Stimulated activated CD4-positive, alpha-beta T cell treated with anti-CD3 and anti-CD28 coated beads, Interleukin-15, amount 100 ng/mL, for 48 hours (primary cell): ENCODE measurements at places on chromosomes 11 and 22.

DNA sequence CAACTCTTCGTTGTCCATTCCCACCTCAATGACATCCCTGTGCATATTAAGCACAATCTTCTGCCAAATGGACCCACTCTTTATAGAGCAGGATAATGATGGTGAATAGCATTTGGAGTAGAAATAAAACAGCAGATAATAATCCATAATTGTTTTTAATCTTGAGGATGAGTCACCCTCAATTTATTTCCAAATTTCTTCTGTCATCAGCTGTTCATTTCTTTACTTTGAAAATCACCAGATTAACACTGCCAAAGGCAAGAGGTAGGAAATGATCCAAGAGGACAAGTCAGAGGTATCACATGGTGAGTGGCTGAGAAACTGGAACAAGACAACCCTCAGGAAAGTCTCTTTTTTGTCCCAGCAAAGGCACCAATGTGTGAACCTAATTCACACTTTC lies 7.3 kb upstream of the AMBRA1 start:
- no peak for DNase-seq

GRCh38 chr11:914747-915501 lies 4.3 kb upstream of the CHID1 start:
- no peak for DNase-seq

DNA sequence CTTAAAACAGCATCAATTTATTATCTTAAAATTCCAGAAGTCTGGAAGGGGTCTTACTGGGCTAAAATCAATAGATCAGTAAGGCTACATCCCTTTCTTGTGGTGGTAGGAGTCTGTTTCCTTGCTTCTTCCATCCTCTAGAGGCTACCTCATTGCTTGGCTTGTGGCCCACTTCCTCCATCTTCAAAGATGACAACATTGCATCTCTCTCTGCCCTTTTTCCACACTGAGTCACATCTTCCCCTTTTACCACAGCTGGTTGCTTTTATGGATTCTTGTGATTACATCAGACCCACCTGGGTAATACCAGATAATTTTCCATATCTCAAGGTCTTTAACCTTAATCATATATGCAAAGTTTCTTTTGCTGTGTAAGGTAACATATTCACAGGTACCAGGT lies 60.9 kb downstream of the GRIA4 start:
- no peak for DNase-seq

DNA sequence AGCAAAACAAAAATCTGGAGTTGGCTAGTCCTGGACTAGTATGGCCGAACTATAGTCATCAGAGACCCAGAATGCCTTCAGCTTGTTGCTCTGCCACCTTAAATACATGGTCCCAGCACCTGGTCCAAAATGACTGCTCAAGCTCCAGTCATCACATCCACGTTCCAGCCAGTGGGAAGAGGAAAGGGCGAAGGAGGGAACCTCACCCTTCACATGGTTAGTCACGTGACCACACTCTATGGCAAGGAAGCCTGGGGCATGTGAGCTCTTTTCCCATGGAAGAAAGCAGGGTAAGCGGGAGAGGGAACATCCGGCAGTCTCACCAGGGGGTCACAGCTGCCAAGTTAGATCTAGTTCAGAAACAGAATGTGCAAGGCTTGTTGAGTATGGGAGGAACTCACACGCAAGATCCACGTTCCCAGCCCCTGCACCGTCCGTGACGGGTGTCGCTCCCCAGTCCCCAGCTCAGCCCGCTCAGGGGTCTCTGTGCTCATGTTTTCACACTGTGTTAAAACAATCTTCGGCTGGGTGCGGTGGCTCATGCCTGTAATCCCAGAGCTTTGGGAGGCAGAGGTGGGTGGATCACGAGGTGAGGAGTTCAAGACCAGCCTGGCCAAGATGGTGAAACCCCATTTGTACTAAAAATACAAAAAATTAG lies 1.9 kb upstream of the ANO9 start:
- no peak for DNase-seq

DNA sequence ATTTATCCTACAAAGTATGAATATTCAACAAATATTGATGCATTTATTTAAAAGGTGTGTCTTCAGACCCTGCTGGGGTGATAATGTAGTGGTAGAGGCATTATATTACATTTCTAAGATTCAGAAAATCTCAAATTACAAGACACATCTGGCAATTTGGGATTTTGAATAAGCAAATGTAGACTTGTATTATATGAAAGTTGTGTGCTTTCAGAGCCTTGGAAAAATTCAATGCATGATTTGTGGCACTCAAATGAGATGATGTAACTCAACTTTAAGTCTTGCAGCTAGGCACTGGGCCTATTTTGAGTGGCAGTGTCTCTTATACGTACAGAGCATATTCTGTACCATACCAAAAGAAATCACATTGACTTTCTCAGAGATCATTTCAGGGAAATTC lies 214.4 kb downstream of the ETS1 start:
- DNase-seq, result no peak

DNA sequence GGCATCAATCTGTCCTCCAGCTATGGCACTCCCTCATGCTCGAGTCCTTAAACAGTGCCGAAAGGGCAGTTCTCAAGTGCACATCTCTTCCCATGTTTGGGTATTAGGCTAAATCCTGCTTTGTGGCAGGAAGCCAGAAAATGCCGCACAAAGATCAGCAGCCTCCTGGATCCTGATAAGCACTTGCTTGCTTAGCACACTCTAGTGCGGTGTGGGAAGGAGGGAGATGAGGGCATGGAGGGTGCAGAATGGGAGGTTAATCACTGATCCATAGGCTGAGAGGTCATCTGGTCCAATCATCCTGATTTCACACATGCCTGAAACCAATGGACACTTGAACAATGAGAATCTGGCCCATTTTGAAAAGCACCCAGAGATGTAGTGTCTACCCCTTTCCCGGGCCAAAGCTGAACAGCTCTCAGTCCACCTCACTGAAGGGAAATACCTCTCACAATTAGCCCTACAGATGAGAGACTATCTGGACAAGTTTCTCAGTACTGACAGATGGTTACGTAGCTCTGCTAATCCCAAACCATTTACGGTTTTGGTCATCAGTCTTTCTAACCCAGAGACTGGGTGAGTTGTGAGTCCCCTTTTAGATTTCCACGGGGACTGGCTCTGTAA lies 29.8 kb upstream of the CHRM4 start:
- no peak for DNase-seq

- DNase-seq, result no peak
Measured at GRCh38 chr11:99406345-99406744, 385.6 kb downstream of the CNTN5 start.

DNA sequence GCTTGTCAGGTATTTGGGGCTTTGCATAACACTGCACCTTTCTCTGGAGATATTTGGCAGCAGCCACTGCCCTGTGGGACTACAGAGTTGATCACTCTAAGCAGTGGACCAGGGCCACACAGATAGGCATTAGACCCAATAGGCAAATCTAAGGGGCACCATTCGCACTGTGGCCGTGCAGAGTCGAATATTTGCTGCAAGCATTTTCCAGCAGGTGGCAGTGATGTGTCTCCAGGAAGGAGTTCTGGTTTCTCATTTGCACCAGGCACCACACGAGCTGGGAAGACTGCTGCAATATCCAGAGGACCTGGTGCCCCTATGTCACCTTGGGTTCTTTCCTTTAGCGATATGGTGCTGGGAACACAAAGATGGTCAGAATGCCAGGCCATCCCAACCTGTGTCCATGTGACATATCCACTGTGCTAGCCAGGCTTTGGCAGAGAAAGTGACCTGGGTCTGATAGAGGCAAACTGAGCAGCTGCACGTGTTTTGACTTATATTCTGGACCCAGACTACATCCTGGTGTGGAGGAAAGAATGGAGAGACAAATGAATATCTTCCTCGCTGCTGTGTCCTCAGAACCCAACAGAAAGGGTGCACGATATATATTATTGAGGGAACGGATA lies 318.7 kb downstream of the BUD13 start:
- peak; percentile 2 for DNase-seq

GRCh38 chr22:18103527-18104269 lies 6.9 kb upstream of the TUBA8 start:
- DNase-seq, result no peak

GRCh38 chr22:44735518-44736428 lies 16.6 kb upstream of the ARHGAP8 start:
- peak; percentile 56 for DNase-seq

DNA sequence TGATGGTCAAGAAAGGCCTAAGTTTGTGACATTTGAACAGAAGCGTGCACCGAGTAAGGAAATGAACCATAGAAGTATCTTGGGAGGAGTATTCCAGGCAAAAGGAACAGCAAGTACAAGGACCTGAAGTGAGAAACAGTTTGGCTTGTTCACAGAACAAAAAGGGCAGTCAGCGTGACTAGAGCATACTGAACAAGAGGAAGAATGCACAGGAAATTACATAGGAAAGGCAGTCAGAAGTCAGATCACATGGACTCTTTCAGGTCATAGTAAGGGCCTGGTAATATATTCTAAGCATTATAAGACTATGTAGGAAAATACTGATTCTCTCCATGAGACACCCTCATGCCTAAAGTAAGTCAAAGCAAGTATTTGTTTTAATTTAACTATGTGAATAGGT lies 52.3 kb upstream of the GAB2 start:
- DNase-seq, result no peak

DNA sequence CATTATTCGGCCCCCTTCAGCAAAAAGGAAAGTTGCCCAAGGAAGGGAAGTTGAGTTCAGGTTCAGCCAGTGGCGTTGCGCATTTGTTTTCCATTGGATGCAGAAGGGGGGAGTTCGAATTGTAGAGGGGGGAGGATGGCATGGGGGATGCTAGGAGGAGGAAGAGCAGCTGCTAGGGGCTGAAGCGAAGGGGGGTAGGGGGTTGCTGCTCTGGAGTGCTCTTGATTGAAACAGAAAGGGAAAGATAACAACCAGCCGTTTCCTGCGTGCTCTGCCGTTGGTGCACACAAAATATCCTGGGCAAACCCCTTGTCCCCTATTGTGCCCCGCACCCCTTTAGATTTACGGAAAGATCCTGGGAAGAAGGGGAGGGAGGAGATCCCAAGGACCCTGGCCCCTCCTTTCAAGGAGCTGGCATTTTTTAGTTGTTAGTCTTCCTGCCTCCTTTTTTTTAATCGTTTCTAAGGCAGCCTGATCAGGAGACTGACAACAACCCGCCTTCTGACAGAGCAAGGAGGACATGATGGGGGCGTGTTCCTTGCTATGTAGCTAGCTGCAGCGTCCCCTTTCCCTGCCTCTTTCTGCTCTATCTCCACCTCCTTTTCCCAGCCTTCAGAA lies 2.1 kb downstream of the KMT2A start:
- peak; percentile 20 for DNase-seq

DNA sequence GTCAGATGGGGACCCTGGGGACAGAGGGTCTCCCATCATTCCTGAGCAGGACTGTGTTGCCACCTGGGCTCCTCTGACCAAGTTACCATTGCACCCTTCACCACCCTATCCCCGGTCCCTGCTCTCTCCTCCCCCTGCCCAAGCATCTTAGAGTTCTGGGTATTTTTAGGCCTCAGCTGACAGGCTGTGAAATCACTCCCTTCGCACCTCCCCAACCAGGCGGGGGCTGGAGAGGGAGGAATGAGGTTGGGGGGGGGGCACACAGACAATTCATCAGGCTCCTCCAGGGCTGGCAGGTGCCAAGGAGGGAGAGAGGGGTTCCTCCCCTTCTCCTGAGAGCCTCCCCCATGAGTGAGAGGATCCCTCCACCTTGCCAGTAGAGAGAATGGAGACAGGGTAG lies 9.0 kb downstream of the SYT7 start:
- no peak for DNase-seq

- no peak for DNase-seq
Measured at GRCh38 chr11:78212586-78213371, 24.1 kb downstream of the USP35 start.

GRCh38 chr11:100703139-100703538 lies 16.1 kb downstream of the ARHGAP42 start:
- no peak for DNase-seq

DNA sequence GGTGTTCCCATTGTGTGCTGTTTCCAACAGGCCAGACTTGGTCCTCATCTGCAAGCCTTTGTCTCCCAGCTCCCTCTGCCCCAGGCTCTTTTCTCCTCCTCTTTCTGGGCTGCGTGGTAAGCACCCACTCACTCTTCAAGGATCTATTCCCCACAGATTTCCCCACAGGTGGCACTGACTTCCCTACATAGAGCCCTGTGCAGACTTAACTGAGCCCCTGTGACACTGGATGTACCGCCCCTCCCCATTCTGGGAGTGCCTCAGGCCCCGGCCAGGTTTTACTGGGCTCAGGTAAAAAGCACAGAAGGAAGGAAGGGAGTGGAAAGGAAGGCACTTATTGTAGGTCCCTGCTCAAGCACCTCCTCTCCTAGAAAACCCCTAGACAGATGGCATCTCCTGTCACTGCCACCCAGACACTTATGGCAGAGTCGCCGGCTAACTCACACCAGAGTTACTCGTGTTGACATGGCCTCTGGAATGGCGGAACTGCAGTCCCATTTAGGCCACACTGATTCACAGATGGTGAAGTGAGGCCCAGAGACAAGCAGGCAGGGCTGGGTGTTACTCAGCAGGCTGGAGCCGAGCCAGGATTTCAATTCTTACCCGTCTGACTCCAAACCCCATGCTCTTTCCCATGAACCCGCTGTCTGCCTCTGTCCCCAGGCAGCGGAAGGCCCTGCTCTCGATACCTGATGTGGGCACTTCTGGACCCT lies 47.2 kb downstream of the LRRC32 start:
- DNase-seq, result no peak

DNA sequence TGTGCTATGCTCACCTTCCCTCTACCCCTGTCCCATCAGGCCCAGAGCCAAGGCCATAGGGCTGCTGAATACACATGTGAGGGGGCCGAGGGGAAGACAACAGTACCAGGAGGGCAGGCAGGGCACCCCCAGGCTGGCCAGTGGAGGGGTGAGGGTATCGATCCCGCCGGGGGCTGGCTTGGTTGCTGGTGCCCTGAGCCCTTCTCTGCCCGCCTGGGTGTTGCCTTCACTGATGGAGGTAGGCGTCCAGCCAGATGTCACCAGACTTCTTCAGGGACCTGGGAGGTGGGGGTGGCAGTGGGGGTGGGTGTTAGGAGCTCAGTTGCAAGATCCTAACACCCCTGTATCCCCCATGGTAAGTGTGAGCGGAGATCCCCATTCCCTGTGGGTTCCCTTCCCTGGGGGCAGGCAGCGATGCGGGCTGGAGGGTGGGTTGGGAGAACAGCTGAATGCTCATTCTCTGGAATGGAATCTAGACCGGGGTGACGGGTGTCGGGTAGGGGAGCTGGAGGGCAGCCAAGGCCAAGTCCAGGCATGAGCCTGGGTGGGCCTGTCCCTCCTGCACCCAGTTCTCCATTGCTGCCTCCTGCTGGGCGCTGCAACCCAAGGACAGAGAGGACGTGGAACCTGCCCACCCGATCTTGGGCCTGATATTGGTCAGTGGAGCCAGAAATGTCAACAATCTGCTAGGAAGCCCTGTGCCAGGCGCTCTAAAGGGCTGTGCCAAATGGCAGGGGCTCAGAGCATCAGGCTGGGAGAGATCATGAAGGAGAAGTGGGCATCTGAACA lies 17.6 kb downstream of the FADS3 start:
- DNase-seq, result no peak

DNA sequence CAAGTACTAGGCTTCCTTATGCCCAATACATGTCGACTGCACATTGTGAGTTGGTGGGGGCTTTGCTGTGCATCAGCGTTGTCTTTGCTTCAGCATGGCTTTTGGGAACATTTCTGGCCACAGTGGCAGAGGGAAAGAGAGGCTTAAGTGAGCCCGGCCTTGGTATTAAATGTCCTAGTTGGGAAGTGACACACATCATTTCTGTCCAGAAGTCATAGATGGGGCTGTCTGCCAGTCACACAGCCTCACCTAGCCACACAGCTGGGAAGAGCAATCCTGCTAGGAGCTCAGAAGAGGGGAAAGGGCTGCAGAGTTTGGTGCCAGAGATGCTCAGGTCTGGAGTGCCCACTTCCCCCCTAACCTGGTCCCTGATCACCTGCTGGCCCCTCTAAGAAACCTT lies 27.6 kb downstream of the TREH start:
- DNase-seq, result no peak
